Right renal pelvis (tissue), 4 donors: ENCODE measurements at places on chromosomes 6 and 20. TPM values are rescaled to one million over a fixed set of nuclear protein-coding genes. Genes with fewer than 3 reads are reported as not detected.

BHLHE23 gene
- polyA plus RNA-seq = not detected

TENT5A gene
- 4.7 TPM for polyA plus RNA-seq

LY6G6F gene
- 0.68 TPM for polyA plus RNA-seq

- DNase-seq = no peak
These were observed 37.9 kb downstream of the COL11A2 start for GRCh38 chr6:33154349-33154748.

GRCh38 chr20:37593710-37594109, 66.0 kb upstream of the BLCAP start:
- no peak for DNase-seq

GRCh38 chr6:39074486-39074885, 25.9 kb downstream of the GLP1R start:
- no peak for DNase-seq
